ENCODE measurements at places on chromosomes 2 and 18. TPM values are rescaled to one million over a fixed set of nuclear protein-coding genes. Genes with fewer than 3 reads are reported as not detected.

Gene MOGAT1
- not detected for total RNA-seq

Gene VWC2L
- total RNA-seq: not detected

Gene SLC25A12
- total RNA-seq: 20.0 TPM

Gene ACKR3
- not detected for total RNA-seq

Gene LYG2
- not detected for total RNA-seq

Gene CNRIP1
- 36.4 TPM for total RNA-seq

Gene MC2R
- total RNA-seq: not detected

Gene TUBA3E
- not detected for total RNA-seq

Gene GPR55
- not detected for total RNA-seq

Gene CD207
- total RNA-seq: not detected

Gene TMEM169
- total RNA-seq: 5.1 TPM

Gene RAB6C
- not detected for total RNA-seq

Gene RBBP8
- 49.6 TPM for total RNA-seq

Gene CRACDL
- total RNA-seq: not detected

Gene ALLC
- total RNA-seq: not detected

Gene GNAL
- 0.58 TPM for total RNA-seq

Gene ITGA6
- 67.5 TPM for total RNA-seq

Gene SGPP2
- not detected for total RNA-seq

Gene STPG4
- total RNA-seq: 0.19 TPM

Gene ABHD3
- total RNA-seq: 6.2 TPM

Gene LRP2
- not detected for total RNA-seq

Gene OSR1
- 8.6 TPM for total RNA-seq

Gene ACVR1
- total RNA-seq: 30.3 TPM

Gene CSRNP3
- total RNA-seq: 1.4 TPM

Gene LRATD1
- 0.57 TPM for total RNA-seq

Gene SCN2A
- total RNA-seq: 1.3 TPM

Gene ASIC4
- not detected for total RNA-seq

Gene ZNF892
- total RNA-seq: 4.6 TPM

Gene NXPH2
- total RNA-seq: not detected

Gene PDE1A
- 3.5 TPM for total RNA-seq

Gene BAZ2B
- total RNA-seq: 37.4 TPM

Gene BUB1
- total RNA-seq: 85.4 TPM

Gene FARP2
- total RNA-seq: 24.1 TPM

Gene CHRNG
- total RNA-seq: 0.83 TPM

Gene ANKRD23
- 1.0 TPM for total RNA-seq

Gene PROKR1
- not detected for total RNA-seq

Gene SP140L
- total RNA-seq: 25.4 TPM

Gene TTN
- total RNA-seq: 5.5 TPM

Gene KIDINS220
- total RNA-seq: 35.5 TPM

Gene TRAPPC12
- 64.6 TPM for total RNA-seq

Gene MERTK
- 0.46 TPM for total RNA-seq

Gene RGPD3
- 0.11 TPM for total RNA-seq

Gene EML6
- total RNA-seq: 0.34 TPM

Gene DSC1
- total RNA-seq: not detected

Gene GCG
- 0.17 TPM for total RNA-seq

Gene SFT2D3
- total RNA-seq: 6.0 TPM
